Dermis lymphatic vessel endothelial cell (primary cell): ENCODE measurements at places on chromosomes 6 and 20. TPM values are rescaled to one million over a fixed set of nuclear protein-coding genes. Genes with fewer than 3 reads are reported as not detected.

The PDE10A gene
- total RNA-seq = 9.0 and 9.9 TPM in 2 replicates

The LCA5 gene
- total RNA-seq = 1.6 and 2.9 TPM in 2 replicates

The PNPLA1 gene
- not detected in 2 replicates for total RNA-seq

The TCEA2 gene
- 34.2 and 34.3 TPM in 2 replicates for total RNA-seq

The PBOV1 gene
- total RNA-seq = not detected in 2 replicates

The CAP2 gene
- 0.09 and 0.33 TPM in 2 replicates for total RNA-seq

The ENPP3 gene
- 0.34 and 0.76 TPM in 2 replicates for total RNA-seq

The KCNK15 gene
- total RNA-seq = under 0.01 TPM in 1 of 2 replicates, not detected in the other

The AVP gene
- total RNA-seq = not detected in 2 replicates

The HLA-DMA gene
- total RNA-seq = 0.43 and 1.0 TPM in 2 replicates

The EPHA7 gene
- 0.09 and 0.22 TPM in 2 replicates for total RNA-seq

The GLP1R gene
- total RNA-seq = not detected in 2 replicates

The THBS2 gene
- 0.26 and 2.3 TPM in 2 replicates for total RNA-seq

The ATP9A gene
- 60.3 and 68.5 TPM in 2 replicates for total RNA-seq

The MAP3K5 gene
- 1.5 and 2.3 TPM in 2 replicates for total RNA-seq

The NKAIN2 gene
- total RNA-seq = not detected in 2 replicates
